ENCODE measurements at places on chromosomes 13 and 19. TPM values are rescaled to one million over a fixed set of nuclear protein-coding genes. Genes with fewer than 3 reads are reported as not detected.
A peak's percentile ranks its signal among the peaks of the same experiment; 100 is the strongest.

CCNE1 gene
- 15.3 TPM for total RNA-seq

ZNF813 gene
- 2.3 TPM for total RNA-seq

GRCh38 chr19:32287811-32288227, 57.6 kb upstream of the ZNF507 start:
- peak; percentile 53 for ATAC-seq

DNA sequence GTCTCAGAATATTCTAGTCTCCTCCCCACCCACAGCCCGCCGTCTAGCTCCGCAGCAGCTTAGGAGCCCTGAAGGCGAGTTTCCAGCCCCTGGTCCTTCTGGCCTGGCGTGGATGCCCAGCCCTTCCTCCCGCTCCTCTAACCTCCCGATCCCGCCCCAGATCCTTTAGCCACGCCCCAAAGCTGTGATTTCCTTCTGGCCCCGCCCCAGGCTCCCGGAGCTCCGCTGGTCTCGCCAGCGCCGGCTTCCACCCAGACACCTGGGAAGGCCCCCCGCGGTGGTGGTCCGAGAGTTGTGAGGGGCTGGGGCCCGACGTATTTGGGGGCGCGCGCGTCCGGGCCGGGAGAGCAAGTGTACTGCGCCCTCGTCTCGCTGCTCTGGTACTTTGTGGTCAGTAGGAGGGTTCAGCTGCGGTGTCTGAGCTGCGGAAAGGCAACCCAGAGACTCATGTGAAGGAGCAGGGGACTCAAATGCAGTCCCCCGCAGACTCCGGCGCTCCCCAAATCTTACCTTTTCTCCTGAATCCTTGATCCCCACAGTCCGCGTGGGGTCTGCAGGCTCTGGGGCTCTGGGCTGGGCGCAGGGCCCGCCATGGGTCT, at the start of gene CGB7:
Gene CGB7, minus strand, starts transcription at position 114 of the 599 bp plus-strand sequence. CDS start 2,374 bp downstream, outside the sequence.
- peak; percentile 67 for ATAC-seq

DNA sequence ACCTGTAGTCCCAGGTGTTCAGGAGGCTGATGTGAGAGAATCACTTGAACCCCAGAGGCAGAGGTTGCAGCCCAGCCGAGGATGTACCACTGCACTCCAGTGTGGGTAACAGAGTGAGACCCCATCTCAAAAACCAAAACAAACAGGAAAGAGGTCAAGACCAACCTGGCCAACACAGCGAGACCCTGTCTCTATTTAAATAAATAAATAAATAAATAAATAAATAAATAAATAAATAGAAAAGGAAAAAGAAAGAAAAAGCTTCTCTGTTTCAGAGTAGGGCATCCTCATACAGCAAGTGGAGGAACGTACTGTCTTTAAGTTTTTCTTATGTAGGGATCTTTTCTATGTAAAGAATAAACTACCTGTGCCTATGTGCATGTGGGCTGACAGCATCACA, 2.3 kb downstream of the ZNF700 start:
- no peak for ATAC-seq

TMEM145 gene
- total RNA-seq, result 9.5 TPM

DNA sequence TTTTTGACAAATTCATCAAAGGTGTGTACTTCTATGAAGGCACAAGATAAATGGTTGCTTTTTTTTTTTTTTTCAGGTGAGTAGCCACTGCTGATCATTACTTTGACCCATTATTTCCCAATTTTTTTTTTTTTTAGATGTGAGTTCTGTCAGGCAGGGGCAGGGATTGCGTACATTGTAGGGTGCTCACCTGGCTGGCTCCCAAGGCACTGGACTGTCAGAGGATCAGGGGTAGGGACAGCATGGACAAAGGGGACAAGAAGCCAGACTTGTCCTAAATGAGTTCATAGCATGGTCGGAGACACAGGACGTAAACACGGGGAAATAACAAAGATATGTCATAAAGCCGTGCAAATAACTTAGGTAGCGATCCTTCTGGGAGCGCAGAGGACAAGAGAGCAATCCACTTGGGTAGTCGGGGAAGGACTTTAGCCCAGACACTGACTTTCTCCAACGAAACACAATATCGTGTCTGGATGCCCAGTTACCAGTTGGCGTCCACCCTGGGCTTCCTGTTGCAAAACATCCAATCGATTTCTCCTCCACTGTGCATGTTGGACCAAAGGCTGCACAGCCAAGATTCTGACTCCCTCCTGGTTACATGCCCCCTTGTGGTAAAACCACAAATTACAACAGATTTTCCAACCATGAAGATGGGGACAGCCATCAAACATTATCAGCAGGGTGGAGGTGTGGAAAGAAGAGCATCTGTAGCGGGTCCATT, 27.5 kb upstream of the KATNAL1 start:
- ATAC-seq, result no peak

GRCh38 chr13:39119422-39119821, 81.2 kb downstream of the NHLRC3 start:
- no peak for ATAC-seq

DNA sequence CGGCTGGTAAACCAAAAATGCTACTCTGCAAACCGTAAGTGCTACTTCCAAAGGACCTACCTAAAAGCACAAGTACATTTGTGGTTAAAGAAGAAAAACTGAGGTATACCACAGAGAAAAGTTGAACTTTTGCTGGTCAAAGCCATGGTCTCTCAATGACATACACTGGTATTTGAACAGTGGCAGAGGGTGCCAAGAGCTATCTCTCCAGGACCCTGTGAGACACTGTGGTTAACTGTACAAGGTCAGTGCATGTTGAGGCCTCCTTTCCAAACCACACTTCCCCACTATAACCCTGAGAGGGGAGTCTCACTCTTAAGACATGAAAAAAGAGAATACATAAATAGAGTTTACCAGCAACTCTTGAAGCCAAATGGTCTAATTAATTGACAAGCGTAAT, 49.5 kb downstream of the COL4A1 start:
- ATAC-seq, result no peak

Measured in motor neuron (in vitro differentiated cells).